ENCODE measurements at places on chromosomes 3 and 15. TPM values are rescaled to one million over a fixed set of nuclear protein-coding genes. Genes with fewer than 3 reads are reported as not detected.

DNA sequence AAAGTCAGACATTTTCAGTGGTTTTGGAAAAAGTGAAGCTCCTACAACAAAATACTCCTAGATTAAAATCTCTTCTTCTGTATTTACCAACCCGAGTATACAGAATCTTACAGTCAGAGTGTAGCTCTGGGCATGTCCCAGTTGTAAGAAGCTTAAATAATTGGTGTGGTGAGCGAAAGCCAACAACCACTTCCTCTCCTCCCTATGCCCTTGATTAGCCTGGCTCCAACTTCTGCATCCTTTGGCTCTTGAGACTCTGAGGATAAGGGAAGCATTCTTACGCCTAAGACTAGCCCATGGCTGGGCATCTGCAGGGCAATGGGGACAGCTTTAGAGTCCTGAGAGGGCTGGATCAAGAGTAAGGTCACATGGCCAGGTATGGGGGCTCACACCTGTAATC is 25.5 kb downstream of the RFT1 start:
- H3K27me3 ChIP-seq = no peaks in the 10 kb centered on the region
- peaks cover 24% of the 10 kb centered on the region for H3K36me3 ChIP-seq

GRCh38 chr15:56184516-56184915 is 59.2 kb downstream of the RFX7 start:
- H3K27ac ChIP-seq = no peak overlapping the region
- H3K27me3 ChIP-seq = no peaks in the 10 kb centered on the region
- no peaks in the 10 kb centered on the region for H3K36me3 ChIP-seq

DNA sequence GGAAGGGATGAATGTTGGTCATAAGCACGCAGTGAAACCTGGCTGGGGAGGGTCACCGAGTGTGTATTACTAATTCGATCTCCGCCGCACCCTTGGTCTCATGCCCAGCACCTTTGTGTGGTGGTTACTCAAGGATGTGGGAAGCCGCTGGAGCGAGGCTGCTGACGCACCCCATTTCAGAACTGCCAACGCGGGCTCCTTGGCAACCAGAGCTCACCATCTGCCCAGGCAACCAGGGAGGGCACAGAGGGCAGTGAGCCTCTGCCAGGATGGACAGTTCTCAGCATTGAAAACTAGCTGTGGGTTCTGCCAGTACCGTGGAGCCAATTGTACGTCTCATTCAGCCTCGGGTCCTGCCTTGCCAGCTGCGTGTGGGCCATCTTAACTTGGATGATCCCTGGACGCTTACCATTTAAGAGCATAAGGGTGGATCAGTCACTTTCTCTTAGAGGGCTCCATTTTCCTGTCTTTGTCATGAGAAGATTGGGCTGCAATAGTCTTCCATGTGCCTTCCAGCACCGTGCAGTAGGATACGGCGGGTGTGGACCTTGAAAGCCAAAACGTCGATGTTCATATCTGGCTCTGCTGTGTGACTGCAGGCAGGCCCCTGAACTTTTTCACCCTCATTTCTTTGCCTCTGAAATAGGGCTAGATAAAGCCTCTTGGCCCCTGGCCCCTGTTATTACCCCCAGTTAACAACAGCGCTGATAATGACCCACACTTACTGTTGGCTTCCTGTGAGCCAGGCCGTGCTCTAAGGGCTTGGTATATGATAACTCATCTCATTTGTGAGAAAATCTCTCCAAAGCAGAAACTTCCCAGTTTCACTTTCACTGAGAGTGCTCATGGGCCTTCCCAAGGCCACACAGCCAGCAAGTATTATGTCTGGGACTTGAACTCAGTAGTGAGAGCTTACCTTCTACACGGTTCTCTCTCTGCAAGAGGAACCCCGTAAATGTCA is 238.8 kb downstream of the OPA1 start:
- H3K4me1 ChIP-seq = peaks cover 4% of the 10 kb centered on the region
- no peak overlapping the region for H3K27ac ChIP-seq
- no peaks in the 10 kb centered on the region for H3K27me3 ChIP-seq
- no peaks in the 10 kb centered on the region for H3K36me3 ChIP-seq

DNA sequence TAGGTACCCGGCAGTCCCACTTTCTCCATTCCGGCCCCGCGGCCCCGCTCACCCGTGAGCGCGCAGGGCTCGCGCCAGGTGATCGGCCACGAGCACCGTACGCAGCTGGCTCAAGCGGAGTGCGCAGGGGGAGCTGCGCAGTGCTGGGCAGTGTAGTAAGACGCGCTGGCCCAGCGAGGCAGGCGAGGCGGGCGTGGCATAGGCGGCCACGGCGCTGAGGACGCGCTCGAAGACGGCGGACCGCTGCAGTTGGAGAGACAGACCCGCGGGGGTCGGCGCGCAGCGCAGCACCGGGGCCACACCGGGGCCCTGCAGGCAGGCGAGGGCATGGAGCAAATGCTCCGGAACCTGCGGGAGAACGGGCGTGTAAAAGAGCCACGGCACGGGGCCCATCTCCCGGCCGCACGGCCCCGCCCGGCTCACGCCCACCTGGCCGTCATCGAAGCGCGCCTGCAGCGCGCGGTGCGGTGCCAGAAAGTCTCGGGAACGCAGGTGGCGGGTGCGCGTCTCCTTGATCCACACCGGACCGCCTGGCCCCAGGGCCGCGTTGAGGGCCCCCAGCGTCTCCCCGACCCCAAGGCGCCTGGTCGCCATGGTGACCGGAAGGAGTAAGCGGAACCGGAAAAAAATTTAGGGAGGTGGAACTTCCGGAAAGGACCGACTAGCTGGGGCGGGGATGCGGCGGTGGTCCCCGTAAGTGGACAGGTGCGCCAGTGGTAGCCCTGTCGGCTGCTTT is at the start of gene DALRD3:
DALRD3 (minus strand) TSS at position 610 of the 736 bp plus-strand sequence; CDS start at position 594, 16 bp downstream.
- H3K36me3 ChIP-seq = peaks cover 37% of the 10 kb centered on the region
- H3K4me1 ChIP-seq = no peaks in the 10 kb centered on the region
- H3K27ac ChIP-seq = peak within 1 kb of the TSS; percentile 27
- DNase-seq = peak; percentile 87

GOLGA6L10 gene
- total RNA-seq = 10.4 TPM

DNA sequence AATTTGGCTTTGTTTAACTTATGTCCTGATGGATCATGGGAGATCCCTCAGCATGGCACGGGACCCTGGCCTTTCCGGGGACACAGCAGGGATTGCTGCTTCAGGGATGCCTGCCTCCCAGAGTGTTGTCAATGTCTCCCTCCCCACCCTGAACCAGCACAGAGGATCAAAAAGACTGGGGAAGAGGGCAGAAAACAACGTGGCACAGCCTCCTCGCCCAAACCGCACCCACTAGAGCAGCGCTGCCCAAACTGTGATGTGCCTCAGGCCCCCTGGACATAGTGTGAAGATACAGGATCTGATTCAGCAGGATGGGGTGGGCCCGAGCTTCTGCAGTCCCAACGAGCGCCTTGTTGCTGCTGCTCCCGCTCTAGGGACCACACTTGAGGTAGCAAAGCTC is 34.5 kb downstream of the SLC6A20 start:
- H3K4me1 ChIP-seq = peaks cover 4% of the 10 kb centered on the region
- H3K27ac ChIP-seq = no peak overlapping the region
- H3K36me3 ChIP-seq = no peaks in the 10 kb centered on the region
- H3K4me3 ChIP-seq = no peak overlapping the region
- no peak for DNase-seq

DNA sequence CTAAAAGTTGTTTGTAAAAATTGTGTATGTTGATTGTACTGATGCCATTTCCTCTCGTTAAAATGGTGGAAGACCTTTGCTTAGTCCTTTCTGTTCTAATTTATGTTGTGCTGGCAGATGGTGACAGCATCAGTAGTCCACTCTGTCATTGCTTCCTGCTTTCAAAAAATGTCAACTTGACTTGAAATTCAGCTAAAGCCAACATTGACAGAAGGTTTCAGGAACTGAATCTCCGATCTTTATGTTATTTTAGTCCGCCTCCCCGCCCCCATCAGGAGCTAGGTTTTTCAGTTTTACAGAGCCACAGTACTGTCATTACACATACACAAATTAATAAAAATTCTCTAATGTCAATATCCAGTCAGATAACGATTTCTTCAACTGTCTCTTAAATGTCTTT is 1.5 kb downstream of the CEP63 start:
- H3K36me3 ChIP-seq = peaks cover 12% of the 10 kb centered on the region
- DNase-seq = no peak
- H3K4me3 ChIP-seq = peak overlapping the region; percentile 92
- peaks cover 8% of the 10 kb centered on the region for H3K4me1 ChIP-seq

ITIH1 gene
- not detected for total RNA-seq
